ENCODE measurements at places on chromosomes 7 and 10. TPM values are rescaled to one million over a fixed set of nuclear protein-coding genes. Genes with fewer than 3 reads are reported as not detected.

DNA sequence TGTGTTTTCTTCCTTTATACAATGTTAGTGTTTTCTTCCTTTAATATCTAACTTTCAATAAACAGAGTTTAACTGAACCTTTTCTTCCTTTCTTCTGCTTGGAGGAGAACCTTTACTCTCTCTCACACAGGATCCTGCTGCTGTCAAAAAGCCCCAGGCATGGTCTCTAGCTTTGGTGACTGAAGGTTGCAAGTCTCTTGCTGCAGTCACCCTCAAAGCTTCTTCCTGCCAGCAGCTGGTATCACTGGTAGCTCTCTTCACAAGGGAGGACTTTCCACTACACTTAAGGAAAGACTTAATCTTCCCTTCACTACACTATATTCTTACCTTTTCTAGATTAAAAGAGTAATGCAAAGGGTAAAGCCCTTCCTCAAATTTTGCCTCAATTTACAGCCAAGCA lies 153.4 kb downstream of the SGMS1 start:
- H3K4me3 ChIP-seq, result no peak overlapping the region
- DNase-seq, result peak; percentile 12
- H3K4me1 ChIP-seq, result peaks cover 52% of the 10 kb centered on the region
- H3K27ac ChIP-seq, result no peak overlapping the region
- peaks cover 2% of the 10 kb centered on the region for H3K36me3 ChIP-seq

- H3K4me3 ChIP-seq, result no peak overlapping the region
- no peaks in the 10 kb centered on the region for H3K36me3 ChIP-seq
- no peak overlapping the region for H3K27ac ChIP-seq
- DNase-seq, result no peak
- no peaks in the 10 kb centered on the region for H3K27me3 ChIP-seq
Observed at GRCh38 chr7:54615537-54615936, 73.4 kb downstream of the VSTM2A start.

The TAF5 gene
- total RNA-seq, result 11.2 TPM

GRCh38 chr7:47085491-47086275 lies 496.2 kb downstream of the TNS3 start:
- peaks cover 5% of the 10 kb centered on the region for H3K27me3 ChIP-seq
- H3K4me1 ChIP-seq, result no peaks in the 10 kb centered on the region
- no peak overlapping the region for H3K27ac ChIP-seq
- no peak for DNase-seq

The CYP3A4 gene
- total RNA-seq, result not detected

The ELOVL3 gene
- not detected for total RNA-seq

GRCh38 chr7:78433421-78433820 lies 634.8 kb downstream of the PHTF2 start:
- no peak overlapping the region for H3K27ac ChIP-seq
- no peaks in the 10 kb centered on the region for H3K4me1 ChIP-seq
- no peaks in the 10 kb centered on the region for H3K36me3 ChIP-seq
- H3K27me3 ChIP-seq, result no peaks in the 10 kb centered on the region
- DNase-seq, result no peak

- no peak overlapping the region for H3K27ac ChIP-seq
- H3K27me3 ChIP-seq, result no peaks in the 10 kb centered on the region
- DNase-seq, result peak; percentile 6
- H3K36me3 ChIP-seq, result no peaks in the 10 kb centered on the region
- H3K4me1 ChIP-seq, result peaks cover 4% of the 10 kb centered on the region
- no peak overlapping the region for H3K4me3 ChIP-seq
Observed at GRCh38 chr7:21671859-21672258, 129.0 kb downstream of the DNAH11 start.

The NFE2L3 gene
- 19.9 TPM for total RNA-seq

GRCh38 chr10:30769361-30769760 lies 139.8 kb upstream of the LYZL2 start:
- H3K4me3 ChIP-seq, result no peak overlapping the region
- no peak for DNase-seq
- H3K27me3 ChIP-seq, result peaks cover 2% of the 10 kb centered on the region
- no peak overlapping the region for H3K27ac ChIP-seq
- no peaks in the 10 kb centered on the region for H3K4me1 ChIP-seq
- H3K36me3 ChIP-seq, result no peaks in the 10 kb centered on the region

The PTEN gene
- total RNA-seq, result 42.1 TPM

The NODAL gene
- not detected for total RNA-seq

GRCh38 chr7:148579366-148579765 lies 11.2 kb upstream of the C7orf33 start:
- H3K27me3 ChIP-seq, result peaks cover 5% of the 10 kb centered on the region
- H3K36me3 ChIP-seq, result no peaks in the 10 kb centered on the region
- peak; percentile 21 for DNase-seq
- H3K4me3 ChIP-seq, result no peak overlapping the region
- H3K27ac ChIP-seq, result no peak overlapping the region

The MAP3K8 gene
- 19.9 TPM for total RNA-seq

GRCh38 chr10:44237364-44238049 lies 147.4 kb downstream of the CXCL12 start:
- no peak overlapping the region for H3K4me3 ChIP-seq
- H3K27ac ChIP-seq, result no peak overlapping the region
- H3K27me3 ChIP-seq, result peaks cover 8% of the 10 kb centered on the region
- no peaks in the 10 kb centered on the region for H3K36me3 ChIP-seq
- no peak for DNase-seq

The SPDYE2 gene
- not detected for total RNA-seq

The CFTR gene
- not detected for total RNA-seq

The TMEM72 gene
- total RNA-seq, result not detected

The MICU1 gene
- 51.5 TPM for total RNA-seq

- no peaks in the 10 kb centered on the region for H3K4me1 ChIP-seq
- no peak overlapping the region for H3K27ac ChIP-seq
- DNase-seq, result no peak
- H3K27me3 ChIP-seq, result peaks cover 3% of the 10 kb centered on the region
- H3K4me3 ChIP-seq, result no peak overlapping the region
- no peaks in the 10 kb centered on the region for H3K36me3 ChIP-seq
Observed at GRCh38 chr10:46514431-46514861, 42.0 kb downstream of the GPRIN2 start.

- H3K27me3 ChIP-seq, result peaks cover 50% of the 10 kb centered on the region
- H3K4me3 ChIP-seq, result peak overlapping the region; percentile 76
- H3K27ac ChIP-seq, result peak overlapping the region; percentile 56
- peaks cover 6% of the 10 kb centered on the region for H3K4me1 ChIP-seq
- H3K36me3 ChIP-seq, result no peaks in the 10 kb centered on the region
Observed at GRCh38 chr7:21543528-21544302, 876 bp downstream of the DNAH11 start.

DNA sequence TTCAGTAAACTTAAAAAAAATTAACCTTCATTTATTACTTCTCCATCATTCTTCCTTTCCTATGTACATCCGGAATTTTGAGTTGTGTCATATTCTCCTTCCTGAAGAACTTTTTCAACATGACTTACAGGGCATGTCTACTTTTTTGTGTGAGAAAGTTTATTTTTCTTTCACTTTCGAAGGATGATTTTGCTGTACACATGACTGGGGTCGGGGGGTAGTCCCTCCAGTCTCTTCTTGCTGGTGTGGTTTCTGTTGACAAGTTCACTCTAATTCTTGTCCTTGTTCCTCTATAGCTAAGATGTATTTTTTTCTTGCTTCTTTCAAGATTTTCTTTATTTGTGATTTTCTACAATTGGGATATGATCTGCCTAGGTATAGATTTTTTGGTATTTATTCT lies 55.8 kb downstream of the INPP5A start:
- H3K27me3 ChIP-seq, result no peaks in the 10 kb centered on the region
- H3K36me3 ChIP-seq, result peaks cover 2% of the 10 kb centered on the region
- H3K27ac ChIP-seq, result peak overlapping the region; percentile 40
- H3K4me3 ChIP-seq, result peak overlapping the region; percentile 9
- peaks cover 56% of the 10 kb centered on the region for H3K4me1 ChIP-seq

- H3K4me1 ChIP-seq, result no peaks in the 10 kb centered on the region
- no peak overlapping the region for H3K27ac ChIP-seq
- no peaks in the 10 kb centered on the region for H3K36me3 ChIP-seq
- peaks cover 7% of the 10 kb centered on the region for H3K27me3 ChIP-seq
Observed at GRCh38 chr7:95509199-95509598, 23.5 kb downstream of the ASB4 start.

The EXOSC1 gene
- total RNA-seq, result 52.3 TPM

The VAX1 gene
- not detected for total RNA-seq

DNA sequence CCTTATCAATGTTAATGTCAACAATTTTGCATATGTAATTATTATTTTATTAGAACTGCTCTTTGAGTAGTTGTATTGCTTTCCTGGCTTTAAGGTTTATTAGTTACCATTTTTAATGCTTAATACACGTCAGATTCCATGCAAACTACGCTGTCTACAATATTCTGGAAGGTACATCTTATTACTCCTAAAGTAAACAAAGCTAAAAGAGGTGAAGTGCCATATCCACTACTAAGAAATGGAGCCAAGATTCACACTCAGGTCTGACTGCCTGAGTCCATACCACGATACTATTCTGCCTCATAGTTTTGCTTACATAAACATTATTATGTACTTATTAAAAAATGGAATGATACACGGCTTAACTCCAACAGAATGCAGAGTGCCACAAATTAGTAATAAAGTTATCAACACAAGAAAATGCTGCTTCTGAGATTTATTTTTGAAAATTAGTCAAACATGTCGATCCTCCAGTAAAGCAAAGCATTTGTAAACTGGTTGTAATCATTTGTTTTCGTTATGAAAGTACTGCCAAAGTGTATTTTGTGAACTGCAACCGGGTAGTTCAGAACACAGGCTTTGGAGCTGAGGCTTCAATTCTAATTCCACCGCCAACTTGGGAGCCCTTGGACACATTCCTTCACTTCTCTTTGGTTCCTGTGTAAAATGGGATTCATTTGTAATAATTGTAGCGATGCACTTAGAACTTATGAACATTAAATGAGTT lies 1.1 kb upstream of the DMTF1 start:
- H3K4me1 ChIP-seq, result peaks cover 26% of the 10 kb centered on the region
- H3K27me3 ChIP-seq, result no peaks in the 10 kb centered on the region
- DNase-seq, result no peak
- peak overlapping the region; percentile 85 for H3K4me3 ChIP-seq
- H3K27ac ChIP-seq, result peak overlapping the region; percentile 99

DNA sequence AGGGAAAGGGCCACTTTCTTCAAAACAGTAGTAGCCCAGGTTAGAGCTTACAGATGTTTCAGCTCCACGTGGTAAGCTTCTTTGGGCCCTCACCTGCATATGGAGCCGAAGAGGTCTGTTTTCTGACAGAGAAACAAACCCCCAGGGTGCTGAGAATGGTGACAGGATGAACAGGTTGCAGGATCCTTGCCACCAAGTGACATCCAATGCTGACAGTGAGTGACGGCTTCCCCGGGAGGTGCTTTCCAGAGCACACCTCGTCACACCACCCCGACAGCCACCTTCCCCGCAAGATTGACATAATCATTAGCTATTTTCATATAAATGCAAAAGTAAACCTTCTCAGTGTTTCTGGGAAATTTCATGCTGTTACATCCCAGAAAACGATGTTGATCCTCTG lies 109.3 kb upstream of the BTBD16 start:
- peaks cover 54% of the 10 kb centered on the region for H3K27me3 ChIP-seq
- H3K36me3 ChIP-seq, result no peaks in the 10 kb centered on the region

Data from activated CD4-positive, alpha-beta T cell treated with anti-CD3 and anti-CD28 coated beads for 36 hours (primary cell).